Hepatocyte (in vitro differentiated cells): ENCODE measurements at places on chromosomes 1 and 21.

GRCh38 chr1:200923601-200924000, 28.9 kb downstream of the INAVA start:
- DNase-seq, result no peak

- DNase-seq, result no peak
Observed at GRCh38 chr1:233432916-233433315, 105.4 kb downstream of the MAP3K21 start.

DNA sequence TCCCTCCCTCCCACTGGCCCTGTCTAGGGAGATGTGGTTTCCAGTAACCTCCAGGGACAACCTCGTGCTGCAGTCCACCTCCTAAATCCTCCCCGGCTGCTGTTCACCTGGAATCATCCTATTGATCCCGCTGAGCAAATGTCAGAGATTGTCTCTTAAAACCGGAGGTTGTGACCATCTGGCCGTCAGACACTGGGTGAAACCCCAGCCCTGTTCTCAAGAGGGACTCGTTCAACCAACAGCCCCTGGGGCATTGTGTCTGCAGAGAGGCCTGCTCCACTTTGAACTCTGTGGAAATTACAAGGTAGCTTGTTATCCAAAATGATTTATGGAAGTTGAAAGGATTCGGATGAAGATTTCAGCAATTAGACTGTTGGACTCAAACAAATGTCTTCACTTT, 498.0 kb downstream of the MATN1 start:
- no peak for DNase-seq

- DNase-seq, result peak; percentile 86
Observed at GRCh38 chr1:98053471-98054366, 132.9 kb upstream of the DPYD start.

- DNase-seq, result no peak
Observed at GRCh38 chr1:114700036-114700600, 4.8 kb upstream of the AMPD1 start.

- no peak for DNase-seq
Observed at GRCh38 chr1:199774433-199775089, 252.9 kb upstream of the NR5A2 start.

DNA sequence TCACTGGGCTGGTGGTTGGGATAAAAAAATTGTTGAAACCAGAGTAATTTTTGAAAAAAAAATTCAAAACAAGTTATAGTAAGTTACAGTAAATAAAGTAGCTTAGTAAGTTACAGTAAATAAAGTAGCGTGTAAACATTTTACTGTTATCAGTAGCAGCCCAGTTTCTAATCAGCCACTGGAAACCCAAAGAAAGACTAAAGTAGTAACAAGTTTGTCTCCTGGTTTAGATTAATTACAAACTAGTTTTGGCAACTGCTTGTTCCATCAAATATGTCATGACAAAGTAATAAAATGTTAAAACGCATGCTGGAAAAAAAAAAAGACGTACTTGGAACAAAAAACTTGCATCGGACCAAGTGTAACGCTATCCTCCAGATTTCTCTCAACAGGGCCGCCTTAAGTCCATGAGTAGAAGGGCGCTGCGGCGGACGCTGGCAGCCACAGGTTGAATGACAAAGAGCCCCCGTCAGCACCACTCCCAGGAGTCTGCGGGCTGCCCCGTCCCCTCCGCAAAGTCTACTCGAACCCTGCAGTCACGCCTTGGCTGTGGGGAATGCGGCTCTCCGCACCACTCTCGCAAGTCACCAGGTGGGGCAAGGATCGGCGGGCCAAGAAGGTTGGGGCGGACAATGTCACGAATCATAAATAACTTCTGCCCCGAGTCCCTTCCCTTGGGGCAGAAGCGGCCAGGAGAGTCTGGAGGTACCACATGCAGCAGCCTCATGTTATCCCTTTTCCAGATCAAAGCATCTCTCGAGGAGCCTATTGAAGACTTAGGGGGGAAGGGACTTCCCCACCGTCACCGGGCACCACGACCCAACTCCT, 837 bp downstream of the SLC16A1 start:
- peak; percentile 73 for DNase-seq

DNA sequence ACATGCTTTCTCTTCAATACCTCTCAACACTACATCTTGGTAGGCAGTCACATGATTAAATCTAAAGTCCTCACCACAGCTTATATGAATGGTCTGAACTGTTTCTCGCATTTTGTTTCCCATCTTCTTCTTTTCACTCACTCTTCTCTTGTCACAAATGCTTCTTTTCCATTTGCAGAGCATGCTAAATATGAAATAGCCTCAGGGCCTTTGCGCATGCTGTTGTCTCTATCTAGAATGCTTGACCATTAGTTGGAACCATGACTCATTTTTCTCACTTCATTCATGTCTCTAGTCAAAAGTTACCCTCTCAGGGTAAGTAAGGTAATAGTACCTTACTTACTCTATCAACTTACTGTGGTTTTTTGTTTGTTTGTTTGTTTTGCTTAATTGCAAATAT, 239.7 kb downstream of the PTPRC start:
- DNase-seq, result no peak

GRCh38 chr1:34009340-34009985, 145.6 kb downstream of the HMGB4 start:
- DNase-seq, result no peak

DNA sequence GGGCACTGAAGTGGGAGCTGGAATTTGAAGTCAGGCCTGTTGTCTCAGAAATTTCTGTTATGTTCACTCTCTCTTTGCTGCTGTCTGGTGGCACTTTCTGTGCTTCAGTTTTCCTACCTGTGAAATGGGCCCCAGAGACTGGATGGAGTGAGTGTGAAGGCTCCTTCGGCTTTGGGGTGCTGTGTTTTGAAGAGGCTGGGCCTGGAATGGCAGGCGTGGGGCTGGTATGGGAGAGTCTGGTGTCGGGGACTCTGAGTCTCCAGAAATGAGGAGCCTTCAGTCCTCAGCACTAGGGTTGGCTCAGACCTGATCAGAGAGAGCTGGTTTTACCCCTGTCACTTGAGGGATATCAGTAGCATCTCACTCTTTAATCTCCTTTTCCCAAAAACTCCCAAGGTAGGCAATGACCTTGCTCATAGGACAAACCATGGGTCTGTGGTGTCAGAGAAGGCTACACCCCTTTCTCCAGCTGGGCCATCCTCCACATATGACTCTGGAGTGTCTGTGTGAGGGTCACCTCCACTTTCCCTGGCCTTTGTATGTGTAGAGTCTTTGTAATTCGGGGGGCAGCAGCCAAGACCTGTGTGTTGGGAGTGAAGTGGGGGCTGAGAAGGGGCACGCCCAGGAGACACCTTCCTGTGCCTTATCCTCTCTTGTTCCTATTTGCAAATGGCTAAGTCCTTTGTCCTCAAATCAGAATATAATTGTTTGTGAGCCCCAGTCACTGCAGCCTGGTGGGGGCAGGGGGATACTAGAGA, 279.9 kb downstream of the PTPRU start:
- DNase-seq, result no peak

DNA sequence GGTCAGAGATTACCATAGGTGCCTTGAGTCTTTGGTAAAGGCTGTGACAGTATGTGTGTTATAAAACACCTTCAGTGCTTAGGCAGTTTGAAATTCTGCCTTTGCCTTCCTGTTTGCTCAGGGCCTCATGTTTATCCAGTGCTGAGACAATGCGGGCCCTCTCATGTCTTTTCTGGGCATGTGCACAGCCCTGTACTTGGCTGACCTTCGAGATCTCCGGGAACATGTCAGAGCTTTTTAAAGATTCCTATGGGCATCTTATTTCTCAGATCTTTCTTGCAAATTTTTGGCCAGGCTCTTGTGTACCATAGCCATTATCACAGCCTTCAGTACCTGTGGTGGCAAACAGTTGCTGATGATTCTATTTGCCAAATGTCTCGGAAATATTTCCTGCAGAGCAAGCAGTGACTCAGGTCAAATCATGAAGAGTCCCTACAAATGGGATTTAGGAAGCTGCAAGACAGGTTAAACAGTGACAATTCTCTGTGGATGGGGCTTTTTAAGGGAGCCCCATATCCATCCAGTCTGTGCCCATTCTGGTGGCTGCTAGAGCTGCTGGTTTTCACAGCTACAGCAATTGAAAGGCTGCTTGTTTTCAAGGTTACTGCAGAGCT, 42.1 kb downstream of the HOOK1 start:
- peak; percentile 48 for DNase-seq

- no peak for DNase-seq
Observed at GRCh38 chr1:81702903-81703302, 97.8 kb upstream of the ADGRL2 start.

GRCh38 chr1:203287109-203287893, 18.0 kb upstream of the BTG2 start:
- DNase-seq, result peak; percentile 55

DNA sequence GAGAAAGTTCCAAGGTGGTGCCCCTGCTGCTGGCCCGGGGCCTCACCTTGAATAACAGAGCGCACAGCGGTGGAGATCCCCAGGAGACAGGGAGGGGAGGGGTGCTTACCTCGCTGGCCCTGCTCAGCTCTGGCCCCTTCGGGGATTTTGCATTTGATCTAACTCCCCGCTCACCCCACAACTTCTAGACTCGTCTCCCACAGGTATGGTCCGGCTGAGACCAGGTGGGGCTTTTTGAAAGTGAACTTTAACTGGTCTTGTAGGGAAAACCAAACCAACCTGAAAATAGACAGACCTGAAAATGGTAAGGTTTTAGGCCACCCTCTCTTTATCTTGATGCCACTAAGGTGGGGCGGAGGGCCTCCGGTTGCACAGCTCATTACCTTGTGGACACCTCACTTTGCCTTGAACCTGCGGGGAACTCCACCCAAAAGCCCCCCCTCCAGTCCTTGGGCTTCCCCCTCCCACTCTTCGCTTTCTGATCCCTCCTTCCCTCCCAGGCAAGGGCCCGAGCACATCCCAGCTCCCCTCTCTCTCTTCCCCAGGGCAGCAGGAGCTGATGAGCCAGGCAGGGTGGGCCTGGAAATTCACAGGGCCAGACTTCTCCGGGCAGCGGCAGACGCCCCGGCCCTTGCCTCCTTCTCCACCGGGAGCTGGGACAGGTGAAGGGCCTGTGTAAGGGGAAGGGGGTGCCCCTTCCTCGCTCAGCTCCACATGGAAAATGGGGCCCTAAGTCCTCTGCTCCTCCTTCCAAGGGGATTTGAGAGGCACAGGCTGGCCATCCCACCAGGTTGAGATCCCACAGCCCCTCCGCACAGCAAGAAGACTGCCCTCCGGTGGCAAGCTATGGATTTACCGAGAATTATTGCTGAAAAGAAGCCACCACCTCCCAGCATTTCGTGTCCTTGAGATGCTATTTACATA, 16.1 kb downstream of the TNFRSF8 start:
- peak; percentile 71 for DNase-seq

DNA sequence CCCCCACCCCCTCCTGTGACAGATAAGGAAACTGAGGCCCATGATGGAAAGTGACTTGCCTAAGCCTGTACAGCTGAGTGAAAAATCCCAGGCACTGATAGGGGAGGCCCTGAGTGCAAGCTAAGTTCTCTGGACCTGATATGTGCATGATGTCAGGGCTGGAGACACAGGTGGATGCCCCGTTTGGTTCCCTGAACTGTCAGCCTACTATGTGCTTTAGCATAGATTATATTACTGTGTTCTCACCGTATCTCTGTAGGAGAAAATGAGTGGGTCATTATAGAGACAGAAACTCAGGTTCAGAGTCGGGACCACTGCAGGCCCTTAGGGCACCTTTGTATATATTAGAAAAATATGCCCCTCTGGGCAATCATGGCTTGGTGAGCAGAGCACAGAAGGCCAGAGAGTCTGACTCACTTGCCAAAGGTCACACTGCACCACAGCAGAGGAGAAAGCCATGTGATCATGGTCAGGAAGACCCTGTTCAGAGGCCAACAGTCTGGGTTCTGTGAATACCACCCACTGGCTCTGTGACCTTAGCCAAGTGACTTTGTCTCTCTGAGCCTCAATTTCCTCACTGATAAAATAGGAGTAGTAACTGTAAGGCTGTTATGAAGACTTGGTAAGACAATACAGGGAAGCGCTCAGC, 145.8 kb upstream of the WNT4 start:
- DNase-seq, result no peak

DNA sequence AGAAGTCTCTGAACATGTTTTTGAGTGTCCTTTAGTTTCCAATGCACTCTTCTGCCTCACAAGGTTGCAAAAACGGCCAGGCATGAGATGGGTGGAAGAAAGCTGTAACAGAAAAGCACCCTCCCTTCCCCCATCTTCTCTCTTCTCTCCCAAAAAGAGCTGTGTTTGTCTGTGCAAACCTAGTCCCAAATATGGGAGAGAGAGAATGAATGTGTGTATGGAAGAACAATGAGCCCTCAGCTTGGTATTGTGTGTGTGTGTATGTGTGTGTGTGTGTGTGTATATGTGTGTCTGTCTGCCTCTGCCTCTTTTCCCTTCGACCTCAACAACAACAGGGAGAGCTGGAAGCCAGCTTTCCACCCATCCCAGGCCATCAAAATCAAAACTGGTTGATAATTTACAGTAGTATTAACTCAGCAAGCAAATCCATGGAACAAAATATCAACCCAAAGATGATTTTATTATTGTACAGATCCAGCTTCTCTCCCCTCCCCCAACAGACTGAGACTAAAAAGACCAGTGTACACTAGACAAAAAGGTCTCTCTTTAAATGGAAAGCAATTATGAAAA, 1.8 kb downstream of the RERE start:
- peak; percentile 48 for DNase-seq

GRCh38 chr1:14777516-14778506, 179.3 kb downstream of the KAZN start:
- DNase-seq, result no peak

GRCh38 chr1:209689477-209689876, 14.3 kb downstream of the G0S2 start:
- DNase-seq, result peak; percentile 62
